ENCODE measurements at places on chromosomes 4 and X.

DNA sequence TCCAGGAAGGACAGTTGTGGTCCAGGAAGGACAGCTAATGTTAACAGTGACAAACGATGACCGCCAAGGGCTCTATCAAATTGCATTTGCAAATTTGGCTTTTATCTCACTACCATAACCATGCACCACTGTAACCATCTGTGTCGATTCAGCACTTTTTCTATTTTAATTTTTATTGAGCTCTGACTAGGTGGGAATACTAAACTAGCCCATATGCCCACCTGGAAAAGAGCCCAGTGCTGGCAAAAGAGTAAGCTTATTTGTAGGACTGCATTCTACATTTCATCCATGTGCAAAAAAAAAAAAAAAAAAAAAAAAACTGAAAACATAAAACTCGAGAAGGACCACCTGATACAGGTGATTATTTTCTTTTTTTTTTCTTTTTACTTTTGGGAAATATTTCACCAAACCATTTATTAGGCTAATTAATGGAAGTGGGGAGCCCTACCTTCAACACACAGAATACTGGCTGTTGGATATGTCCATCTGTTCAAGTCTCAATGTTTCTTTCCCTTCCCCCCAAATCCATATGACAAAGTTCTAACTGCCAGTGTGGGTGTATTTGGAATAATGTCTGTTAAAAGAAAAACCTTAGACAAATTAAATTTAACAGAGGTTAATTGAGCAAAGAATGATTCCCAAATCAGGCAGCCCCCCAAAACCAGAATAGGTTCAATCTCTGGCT lies 99.5 kb upstream of the MXRA5 start:
- no peak for DNase-seq

DNA sequence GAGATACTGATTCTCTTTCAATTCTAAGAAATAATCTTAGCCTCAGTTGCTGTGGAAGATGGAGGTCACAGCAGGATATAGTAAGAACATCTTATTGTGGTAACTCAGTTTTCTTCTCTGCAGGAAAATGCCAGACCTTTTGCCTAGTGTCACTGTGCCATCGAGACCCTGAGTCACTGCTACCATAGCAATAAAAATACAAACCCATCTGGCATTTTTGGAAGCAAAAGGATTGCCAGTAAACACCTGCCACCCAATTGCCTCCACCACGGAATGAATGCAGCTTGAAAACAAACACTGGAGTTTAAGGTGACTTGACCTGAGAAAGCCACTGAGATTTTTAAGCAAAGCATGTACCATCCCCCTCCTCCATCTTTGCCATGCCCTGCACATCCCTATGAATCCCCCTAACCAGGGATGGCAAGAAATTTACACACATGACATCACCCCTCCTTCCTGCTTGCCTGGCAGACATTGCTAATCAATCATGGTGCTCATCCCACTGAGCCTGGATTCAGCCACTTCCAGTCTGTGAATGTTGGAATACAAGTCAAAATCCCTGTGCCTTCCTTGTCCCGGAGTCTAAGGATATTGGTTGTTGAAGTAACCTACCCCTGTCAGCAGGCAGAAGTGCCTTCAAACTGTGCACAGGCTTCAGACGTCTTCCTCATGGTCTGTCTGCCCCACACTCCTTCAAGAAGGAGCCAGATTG lies 59.6 kb upstream of the MAMLD1 start:
- DNase-seq = no peak

DNA sequence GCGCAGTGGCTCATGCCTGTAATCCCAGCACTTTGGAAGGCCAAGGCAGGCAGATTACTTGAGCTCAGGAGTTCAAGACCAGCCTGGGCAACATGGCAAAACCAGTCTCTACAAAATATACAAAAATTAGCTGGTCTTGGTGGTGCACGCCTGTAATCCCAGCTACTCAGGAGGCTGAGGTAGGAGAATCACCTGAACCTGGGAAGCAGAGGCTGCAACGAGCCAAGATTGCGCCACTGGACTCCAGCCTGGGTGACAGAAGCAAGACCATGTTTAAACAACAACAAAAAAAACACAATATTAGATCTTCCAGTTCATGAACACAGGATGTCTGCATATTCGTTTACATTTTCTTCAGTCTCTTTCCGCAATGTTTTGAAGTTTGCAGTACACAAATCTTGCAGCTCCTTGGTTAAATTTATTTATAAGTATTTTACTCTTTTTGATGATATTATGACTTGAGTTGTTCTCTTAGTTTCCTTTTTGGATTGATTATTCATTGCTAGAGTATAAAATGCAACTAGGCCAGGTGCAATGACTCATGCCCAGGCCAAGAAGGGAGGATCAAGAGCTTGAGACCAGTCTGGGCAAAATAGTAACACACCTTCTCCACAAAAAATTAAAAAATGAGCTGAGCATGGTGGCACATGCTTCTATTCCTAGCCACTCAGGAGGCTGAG lies 30.4 kb upstream of the ABCG2 start:
- DNase-seq = peak; percentile 34

GRCh38 chr4:173857828-173858227 lies 327.8 kb upstream of the HAND2 start:
- DNase-seq = no peak

GRCh38 chr4:3299122-3299975 lies 6.5 kb downstream of the RGS12 start:
- DNase-seq = no peak

DNA sequence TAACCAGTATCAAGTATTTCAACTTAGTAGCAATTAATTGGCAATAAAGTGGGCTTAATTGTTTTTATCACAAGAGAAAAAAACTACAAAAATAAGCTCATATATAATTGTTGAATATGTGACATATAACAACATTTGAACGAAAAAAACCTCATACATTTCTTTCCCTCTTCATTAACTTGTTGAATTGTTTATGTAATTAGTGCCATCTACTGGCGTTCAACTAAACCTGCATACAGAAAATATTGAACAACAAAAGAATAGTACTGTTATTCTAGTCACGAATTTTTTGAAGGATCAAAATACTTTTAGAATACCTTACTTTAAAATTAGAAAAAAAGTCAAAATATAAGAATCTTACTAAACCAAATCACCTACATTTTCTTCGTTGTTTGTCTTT lies 586.5 kb upstream of the FTHL17 start:
- no peak for DNase-seq

DNA sequence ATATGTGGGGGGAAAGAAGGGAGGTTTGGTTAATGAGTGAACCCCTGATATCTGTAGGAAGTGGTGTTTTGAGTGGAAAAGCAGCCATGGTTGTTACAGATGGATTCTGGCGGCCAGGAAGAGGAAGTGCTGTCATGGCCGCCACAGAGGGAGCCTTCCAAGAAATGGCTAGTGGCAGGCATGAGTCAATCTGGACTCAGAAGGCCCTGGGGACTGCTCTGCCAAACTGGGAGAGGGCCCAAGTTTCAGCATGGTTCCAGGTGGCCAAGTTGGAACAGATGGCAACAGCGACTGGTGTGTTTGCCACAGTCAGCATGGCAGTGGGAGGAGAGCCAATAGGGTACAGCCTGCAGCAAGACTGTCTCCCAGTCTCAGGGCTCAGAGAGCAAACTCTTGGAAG lies 32.5 kb downstream of the ETDB start:
- DNase-seq = no peak

GRCh38 chr4:36532670-36533379 lies 251.4 kb downstream of the DTHD1 start:
- no peak for DNase-seq

- no peak for DNase-seq
Measured at GRCh38 chrX:24253469-24253868, 60.4 kb downstream of the SUPT20HL2 start.

DNA sequence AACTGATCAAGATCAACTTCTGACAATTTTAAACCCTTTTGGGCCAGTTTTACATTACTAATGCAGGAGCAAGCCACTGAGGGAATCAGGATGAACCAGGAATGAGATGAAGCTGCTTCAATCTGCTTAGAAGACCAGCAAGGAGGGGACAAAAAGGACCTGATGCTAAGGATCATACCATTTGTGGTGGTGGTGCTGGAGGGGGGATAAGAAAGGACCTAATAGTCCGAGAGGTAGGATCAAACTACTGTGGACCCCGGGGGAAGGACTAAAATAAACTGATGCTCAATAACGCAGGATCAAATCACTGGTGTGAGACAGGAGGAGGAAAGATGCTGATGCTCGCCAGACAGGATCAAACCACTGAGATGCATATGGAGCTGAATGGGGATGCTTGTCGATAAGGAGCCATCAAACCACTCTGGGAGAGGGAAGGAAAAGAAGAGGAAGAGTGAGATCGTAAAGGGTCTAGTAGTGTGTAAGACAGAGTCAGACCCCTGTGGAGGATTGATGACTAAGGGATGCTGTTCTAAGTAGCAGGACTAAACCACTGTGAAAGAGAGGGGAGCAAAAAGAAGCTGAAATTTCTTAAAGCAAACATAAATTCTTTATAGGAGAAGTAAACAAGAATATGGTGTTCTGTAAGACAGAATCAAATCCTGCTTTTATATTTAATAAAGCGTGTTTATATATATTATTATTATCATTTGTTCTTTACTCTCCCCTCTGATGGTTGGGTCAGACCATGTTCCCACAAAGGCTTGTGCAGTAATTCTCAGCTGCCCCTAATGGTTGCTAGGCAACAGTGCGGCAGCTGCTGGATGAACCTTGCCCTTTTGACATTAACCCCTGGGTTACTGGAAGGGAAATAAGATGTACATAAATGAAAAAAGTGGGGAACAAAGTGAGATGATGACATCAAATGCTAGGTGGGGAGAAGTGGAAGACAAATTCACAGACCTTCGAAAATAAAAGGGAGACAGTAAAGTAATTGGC lies 432.5 kb upstream of the FGF16 start:
- peak; percentile 8 for DNase-seq

GRCh38 chr4:7418131-7418943 lies 16.4 kb downstream of the PSAPL1 start:
- no peak for DNase-seq

DNA sequence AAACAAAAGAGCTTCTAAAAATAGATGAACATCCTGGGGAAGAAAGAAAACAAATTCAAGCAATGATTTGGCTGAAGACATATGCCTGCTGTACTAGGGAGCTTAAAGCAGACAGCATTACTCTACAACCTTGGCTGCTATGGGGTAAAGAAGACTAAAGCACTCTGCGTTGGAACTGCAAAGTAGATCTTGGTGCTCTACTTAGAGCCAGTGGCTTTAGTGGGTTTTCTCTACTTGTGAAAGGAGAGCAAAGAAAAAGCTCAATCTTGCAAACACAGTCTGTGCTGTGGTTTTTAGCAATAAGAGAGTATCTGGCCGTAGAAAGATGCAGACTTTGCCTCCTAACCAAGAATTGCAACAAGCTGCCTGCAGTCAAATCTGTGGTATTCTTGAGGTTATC lies 334.7 kb upstream of the NDST3 start:
- no peak for DNase-seq

- DNase-seq = no peak
Measured at GRCh38 chrX:30835373-30835772, 53.7 kb downstream of the TAB3 start.

- DNase-seq = no peak
Measured at GRCh38 chr4:88619971-88620370, 27.7 kb downstream of the HERC3 start.

DNA sequence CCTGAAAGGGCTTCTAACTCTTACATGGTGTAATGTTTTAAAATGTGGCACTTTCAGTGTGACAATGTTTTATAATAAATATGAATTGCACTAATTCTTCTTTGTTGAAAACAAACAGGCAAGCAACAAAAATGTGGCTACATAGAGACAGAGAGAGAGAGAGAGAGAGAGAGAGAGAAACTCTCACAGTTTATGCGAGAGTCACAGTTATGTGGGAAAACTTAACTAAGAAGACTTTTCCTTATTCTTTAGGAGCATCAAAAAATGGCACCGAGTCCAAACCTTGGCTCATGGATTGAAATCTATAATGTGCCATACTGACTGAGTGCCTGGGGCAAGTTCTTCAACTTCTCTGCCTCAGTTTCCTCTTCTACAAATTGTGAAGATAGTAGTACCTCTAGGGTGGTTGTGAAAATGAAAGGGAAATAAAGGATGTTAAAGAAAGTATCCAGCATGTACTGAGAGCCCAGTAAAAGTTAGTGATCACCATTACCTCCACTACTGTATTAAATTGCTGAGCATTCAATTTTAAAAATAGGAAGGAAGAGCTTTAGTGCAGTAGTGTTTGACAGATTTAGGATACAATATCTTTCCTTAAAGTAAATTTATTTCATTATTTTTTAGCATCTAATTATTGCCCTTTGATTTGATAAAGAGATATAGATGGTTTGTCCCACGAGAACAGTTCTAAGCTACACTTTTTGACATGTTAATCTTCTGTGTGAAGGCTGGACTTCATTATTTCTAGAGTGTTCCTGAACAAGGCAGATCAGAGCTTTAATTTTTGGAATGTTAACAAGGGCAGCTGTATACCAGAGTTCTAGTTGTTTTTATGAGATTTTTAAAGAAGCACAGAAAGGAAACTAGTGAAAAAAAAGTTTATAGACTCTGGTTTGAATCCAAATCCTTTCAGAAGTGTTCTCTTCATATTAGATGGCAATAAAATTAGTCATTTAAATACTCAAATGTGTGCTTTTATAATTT lies 187.5 kb upstream of the ANK2 start:
- DNase-seq = no peak

GRCh38 chr4:157678478-157678877 lies 457.9 kb downstream of the GRIA2 start:
- no peak for DNase-seq

- no peak for DNase-seq
Measured at GRCh38 chr4:147136751-147137150, 191.1 kb upstream of the TTC29 start.

- DNase-seq = no peak
Measured at GRCh38 chrX:39194673-39195072, 393.4 kb downstream of the MID1IP1 start.

- no peak for DNase-seq
Measured at GRCh38 chrX:27575565-27575964, 14.6 kb upstream of the DCAF8L2 start.

- no peak for DNase-seq
Measured at GRCh38 chr4:3523628-3524221, 8.5 kb downstream of the LRPAP1 start.

GRCh38 chrX:106208154-106208553 lies 40.0 kb downstream of the PWWP3B start:
- DNase-seq = no peak

GRCh38 chr4:168908851-168909273 lies 101.2 kb downstream of the CBR4 start:
- DNase-seq = no peak

DNA sequence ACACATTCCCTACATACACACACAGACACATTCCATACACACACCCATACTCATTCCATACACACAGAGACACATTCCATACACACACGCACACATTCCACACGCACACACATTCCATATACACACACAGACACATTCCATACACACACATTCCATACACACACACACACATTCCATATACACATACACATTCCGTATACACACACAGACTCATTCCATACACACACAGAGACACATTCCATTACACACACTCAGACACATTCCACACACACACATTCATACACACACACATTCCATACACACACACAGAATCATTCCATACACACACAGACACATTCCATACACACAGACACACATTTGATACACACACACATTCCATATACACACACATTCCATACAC lies 15.2 kb downstream of the LINC00632 start:
- DNase-seq = no peak

Data from activated CD4-positive, alpha-beta T cell treated with anti-CD3 and anti-CD28 coated beads for 36 hours (primary cell).